Stimulated activated CD8-positive, alpha-beta memory T cell treated with anti-CD3 and anti-CD28 coated beads, Interleukin-15, amount 100 ng/mL, for 24 hours (primary cell): ENCODE measurements at places on chromosomes 13 and 19.

DNA sequence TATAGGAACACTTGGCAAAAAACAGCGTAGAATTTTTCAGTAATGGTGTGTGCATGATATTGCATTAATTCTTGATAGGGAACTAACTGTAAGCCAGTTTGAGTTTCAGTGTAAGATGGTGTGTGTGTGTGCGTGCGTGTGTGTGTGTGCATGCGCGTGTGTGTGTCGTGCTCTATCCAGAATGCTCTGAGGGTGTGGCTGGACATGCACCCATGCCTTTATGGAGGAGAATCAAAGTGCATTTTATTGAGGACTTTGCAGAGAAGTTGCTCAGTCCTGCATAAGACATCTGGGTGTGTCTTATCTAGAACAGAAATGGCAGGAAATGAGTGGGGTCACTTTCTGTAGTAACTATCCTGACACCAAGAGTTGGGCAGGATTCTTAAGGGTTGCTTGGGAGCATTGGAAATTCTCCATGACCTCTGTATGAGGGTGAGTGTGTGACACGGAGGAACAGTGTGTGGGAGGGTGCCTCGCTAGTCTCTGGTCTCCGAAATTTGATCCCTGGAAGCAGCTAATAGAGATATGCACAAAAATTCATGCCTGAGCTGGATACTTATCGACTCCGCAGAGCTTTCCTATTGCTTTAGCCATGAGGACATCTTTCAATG lies 252.2 kb downstream of the TSHZ3 start:
- no peak for DNase-seq

DNA sequence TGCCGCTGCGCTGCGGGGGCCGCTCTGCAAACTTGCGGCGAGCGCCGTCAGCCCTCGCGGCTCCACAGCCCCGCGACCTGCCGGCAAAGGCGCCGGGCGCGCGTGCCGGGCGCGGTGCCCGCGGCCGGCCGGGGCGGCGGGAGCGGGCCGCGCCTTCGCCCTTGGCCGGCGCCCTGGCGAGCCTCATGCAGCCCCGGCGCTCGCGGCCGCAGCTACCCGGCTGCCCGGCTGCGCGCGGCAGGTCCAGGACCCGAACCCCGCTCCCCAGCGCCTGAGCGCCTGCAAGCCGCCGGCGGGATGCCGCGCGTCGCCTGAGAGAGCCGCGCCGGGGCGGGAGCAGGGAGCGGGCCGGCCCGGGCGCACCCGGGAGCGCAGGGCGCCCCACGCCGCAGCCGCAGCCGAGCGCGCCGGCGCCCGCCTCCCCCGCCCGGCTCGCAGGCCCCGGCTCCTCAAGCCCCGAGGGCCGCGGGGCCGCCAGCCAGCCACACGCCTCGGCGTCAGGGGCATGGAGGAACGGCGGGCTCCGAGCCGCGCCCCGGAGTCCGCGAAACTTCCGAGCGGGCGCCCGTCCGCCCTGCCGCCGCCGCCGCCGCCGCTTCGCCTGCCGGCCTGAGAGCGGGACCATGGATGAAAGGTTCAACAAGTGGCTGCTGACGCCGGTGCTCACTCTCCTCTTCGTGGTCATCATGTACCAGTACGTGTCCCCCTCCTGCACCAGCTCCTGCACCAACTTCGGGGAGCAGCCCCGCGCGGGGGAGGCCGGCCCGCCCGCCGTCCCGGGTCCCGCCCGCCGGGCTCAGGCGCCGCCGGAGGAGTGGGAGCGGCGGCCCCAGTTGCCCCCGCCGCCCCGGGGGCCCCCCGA lies 564 bp downstream of the HS6ST3 start:
- no peak for DNase-seq

- no peak for DNase-seq
Measured at GRCh38 chr19:49881186-49881585, 3.7 kb downstream of the TBC1D17 start.

- DNase-seq, result no peak
Measured at GRCh38 chr13:79486433-79487188, 5.7 kb downstream of the NDFIP2 start.

- no peak for DNase-seq
Measured at GRCh38 chr19:29715701-29716581, 880 bp upstream of the C19orf12 start.

DNA sequence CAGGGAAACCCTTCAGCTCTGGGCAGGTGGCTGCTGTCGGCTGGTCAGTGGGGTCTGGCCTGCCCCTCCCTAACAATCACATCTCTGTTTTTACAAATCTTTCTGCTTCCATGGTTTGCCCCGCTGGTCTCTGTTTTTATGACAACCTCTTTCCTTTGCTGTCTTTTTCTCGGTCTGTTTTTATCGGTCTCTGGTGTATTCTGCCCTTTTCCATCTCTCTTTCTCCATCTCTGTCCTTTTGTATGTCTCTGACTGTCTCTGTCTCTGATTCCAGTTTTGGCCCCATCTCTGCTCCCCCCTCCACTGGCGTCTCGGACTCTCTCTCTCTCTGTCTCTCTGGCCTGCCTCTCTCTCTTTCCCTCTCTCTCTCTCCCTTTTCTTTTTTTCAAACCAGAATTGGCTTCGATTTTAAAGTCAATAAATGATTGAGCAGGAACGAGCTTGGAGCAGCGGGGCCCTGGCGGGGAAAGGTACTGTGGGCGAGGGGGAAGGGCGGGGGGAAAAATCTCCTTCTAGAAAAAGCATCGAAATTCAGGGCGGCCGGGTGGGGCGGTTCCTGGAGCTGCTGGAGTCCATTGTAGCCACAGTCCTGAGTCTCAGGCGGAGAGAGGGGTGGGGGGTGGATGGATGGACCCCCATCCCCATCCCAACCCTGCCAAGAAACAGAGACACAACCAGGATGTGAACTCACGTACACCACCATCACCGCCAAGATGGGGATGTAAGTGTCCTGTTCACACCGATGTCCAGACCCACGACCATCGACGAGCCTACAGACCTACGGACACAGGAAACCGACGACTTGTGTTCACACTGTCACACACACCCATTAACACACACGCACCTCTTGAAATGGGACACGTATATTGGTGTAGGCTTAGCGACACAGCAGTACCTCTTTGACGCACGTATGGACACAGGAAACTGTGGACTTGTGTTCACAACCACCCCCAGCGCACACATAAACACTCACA lies 3.0 kb downstream of the NFIX start:
- DNase-seq, result no peak

- no peak for DNase-seq
Measured at GRCh38 chr13:44312834-44313551, 60.6 kb upstream of the SERP2 start.

DNA sequence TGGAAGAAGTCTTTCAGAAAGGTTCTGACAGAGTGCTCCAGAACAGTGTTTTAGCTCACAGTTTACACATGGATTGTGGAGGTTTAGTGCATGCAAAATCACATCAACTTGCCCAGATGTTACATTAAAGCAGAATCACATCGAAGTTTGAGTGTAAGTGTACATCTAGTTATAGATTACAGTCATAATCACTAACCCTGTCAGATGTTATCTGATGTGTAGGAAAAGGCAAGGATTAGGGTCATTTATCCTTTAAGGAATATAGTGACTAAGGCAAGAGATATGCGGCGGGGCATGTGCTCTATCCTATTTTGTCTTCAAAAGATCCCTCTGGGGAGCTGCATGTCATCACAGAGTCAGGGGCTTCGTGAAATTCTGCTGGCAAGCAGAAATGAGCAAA lies 66.9 kb downstream of the CYSLTR2 start:
- DNase-seq, result no peak

DNA sequence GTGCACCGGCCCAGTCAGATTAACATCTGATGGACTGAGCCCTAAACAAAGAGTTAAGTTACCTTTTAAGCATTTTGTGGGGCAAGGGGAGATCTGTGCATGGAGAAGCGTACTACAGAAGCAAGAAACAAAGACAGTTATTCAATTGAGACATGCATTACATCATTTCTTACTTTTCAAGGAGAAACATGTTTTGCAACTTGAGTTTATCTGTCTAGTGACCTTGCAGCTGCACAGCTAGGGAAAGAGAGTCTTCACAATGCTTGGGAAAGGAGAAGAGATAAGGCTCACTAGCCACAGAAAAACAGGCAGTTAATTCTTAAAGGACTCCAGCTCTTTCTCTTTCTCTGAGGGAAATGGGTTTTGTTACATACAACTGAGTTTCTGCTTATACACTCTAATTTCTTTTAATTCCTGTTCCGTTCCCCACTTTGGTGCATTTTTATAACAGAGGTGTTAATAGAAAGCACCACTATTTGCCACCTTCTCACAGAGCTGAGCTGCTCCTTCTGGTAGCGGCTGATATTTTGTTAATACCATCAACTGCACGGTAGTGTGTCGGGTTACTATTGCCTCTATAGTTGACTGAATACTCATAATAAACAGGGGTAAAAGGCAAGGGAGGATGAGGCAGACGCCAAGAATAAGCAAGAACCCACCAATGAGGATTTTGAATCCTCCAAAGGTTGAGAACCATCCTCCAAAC lies 55.9 kb downstream of the ZNF431 start:
- no peak for DNase-seq

DNA sequence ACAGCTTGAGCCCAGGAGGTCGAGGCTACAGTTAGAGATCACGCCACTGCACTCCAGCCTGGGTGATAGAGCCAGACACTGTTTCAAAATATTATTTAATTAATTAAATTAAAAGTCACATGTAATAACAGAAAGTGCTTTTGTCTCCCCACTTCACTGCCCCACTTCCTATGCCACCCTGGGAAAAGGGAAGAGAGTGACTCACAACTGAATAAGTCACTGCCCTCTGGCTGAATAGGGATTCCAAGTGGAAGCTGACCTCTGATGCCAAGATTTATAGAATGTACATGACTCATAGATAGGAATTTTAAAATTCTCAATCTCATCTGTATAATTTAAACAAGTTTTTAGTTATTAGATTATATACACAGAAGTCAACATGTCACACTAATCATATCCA lies 22.2 kb upstream of the ERVV-1 start:
- DNase-seq, result no peak

- no peak for DNase-seq
Measured at GRCh38 chr13:79190932-79191331, 215.1 kb downstream of the RBM26 start.

DNA sequence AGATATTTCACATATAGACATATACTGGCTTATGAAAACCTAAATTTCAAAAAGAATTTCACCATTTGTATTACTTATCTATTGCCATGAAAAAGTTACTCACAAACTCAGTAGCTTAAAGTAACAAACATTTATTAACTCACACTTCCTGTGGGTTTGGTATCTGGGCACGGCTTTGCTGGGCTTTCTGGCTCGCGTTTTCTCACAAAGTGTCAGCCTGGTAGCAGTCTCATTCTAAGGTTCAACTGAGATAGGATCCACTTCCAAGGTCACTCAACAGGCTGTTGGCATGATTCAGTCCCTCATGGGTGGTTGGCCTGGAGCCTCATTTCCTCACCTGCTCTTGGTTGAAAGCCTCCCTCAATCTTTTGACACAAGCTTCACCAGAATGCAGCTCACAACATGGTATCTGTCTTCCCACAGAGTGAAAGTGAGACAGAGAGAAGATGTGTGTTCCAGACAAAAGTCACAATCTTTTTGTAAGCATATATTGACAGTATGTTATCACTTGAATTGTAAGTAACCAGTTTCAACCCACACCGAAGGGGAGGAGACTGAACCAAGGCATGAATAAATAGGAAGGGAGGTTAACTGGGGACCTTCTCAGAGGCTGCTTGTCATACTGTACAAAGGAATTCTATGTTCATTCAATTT lies 1065.8 kb upstream of the SPRY2 start:
- DNase-seq, result no peak

DNA sequence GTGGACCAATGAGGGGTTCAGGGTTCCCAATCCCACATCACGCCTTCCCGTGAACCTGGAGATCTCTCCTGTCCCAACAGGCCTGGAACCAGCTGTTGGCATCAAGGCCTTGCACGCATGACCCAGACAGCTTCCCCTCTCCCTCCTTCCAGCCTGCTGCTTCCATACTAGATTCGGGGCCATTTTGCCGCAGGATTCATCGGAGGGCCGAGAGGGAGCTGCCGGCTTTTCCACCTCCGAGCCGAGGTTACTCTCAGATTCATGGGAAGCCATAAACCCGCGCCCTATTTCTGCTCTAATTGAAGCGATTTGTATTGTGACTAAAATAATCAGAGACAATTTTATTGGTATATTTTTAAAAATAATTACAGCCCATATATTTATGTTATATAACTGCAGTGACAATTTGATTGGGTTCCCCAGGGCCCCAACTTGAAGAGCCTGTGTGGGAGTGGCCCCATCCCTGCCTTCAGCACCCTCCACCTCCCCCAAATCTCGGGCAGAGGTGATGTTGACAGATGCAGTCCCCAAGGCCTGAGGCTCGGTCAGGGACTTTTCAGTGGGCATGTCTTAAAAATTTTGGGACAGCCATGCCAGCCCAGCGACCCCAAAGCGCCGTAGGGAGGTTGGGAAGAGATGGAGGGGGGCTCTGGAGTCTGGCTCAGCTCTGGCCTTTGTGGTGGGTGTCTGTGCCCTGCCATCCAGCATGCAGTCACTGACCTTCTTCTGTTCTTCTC lies 30.8 kb upstream of the PEPD start:
- DNase-seq, result no peak
